ENCODE measurements at places on chromosomes 2 and 18. TPM values are rescaled to one million over a fixed set of nuclear protein-coding genes. Genes with fewer than 3 reads are reported as not detected.

GKN2 gene
- total RNA-seq = not detected

IGFBP5 gene
- 3.6 TPM for total RNA-seq

GRCh38 chr2:158828378-158829164 lies 33.5 kb downstream of the DAPL1 start:
- no peak for DNase-seq
- no peak overlapping the region for H3K4me3 ChIP-seq
- no peak overlapping the region for H3K27ac ChIP-seq

DNA sequence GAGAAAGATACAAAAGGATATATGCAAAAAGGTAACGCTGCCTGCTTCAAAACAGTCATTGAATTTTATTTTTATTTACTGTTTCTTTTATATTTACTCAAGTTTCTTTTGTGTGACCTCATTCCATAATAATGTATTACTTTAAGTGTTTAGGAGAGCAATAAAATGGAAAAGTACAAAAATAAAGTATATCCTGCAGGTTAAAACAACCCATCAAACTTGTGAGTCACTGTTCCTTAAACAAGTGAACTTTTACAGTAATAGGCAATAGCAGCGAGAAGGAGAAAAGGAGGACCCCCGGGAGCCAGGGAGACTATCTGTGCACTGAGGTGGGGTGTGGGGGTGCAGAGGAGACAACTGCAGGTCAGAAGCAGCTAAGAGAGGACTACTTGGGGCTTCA lies 124.5 kb downstream of the EN1 start:
- DNase-seq = no peak
- H3K4me1 ChIP-seq = no peaks in the 10 kb centered on the region
- no peak overlapping the region for H3K27ac ChIP-seq
- peaks cover 5% of the 10 kb centered on the region for H3K27me3 ChIP-seq

Data from endodermal cell (in vitro differentiated cells).